A549 treated with CpdA at 1 μM for 4 hours (cell line): ENCODE measurements at places on chromosomes 3 and 15. TPM values are rescaled to one million over a fixed set of nuclear protein-coding genes. Genes with fewer than 3 reads are reported as not detected.

PSTPIP1 gene
- not detected in 5 replicates for total RNA-seq

MME gene
- total RNA-seq: not detected in 5 replicates

PLXNA1 gene
- total RNA-seq: 18.4 to 25.3 TPM (median 21.6 TPM) in 5 replicates

STRA6 gene
- 51.0 to 75.4 TPM (median 63.6 TPM) in 5 replicates for total RNA-seq

KIF7 gene
- 3.3 to 5.6 TPM (median 3.9 TPM) in 5 replicates for total RNA-seq

NRROS gene
- not detected in 5 replicates for total RNA-seq

EIF4E3 gene
- total RNA-seq: 3.0 to 3.8 TPM (median 3.4 TPM) in 5 replicates

MEGF11 gene
- 0.34 to 0.98 TPM (median 0.67 TPM) in 5 replicates for total RNA-seq

RAB27A gene
- 8.7 to 12.2 TPM (median 10.9 TPM) in 5 replicates for total RNA-seq

RNF111 gene
- 21.4 to 29.8 TPM (median 24.1 TPM) in 5 replicates for total RNA-seq

CTXND1 gene
- total RNA-seq: 0.01 TPM in 1 of 5 replicates, not detected in the others

ZIC4 gene
- total RNA-seq: not detected in 5 replicates

COL7A1 gene
- 152 to 242 TPM (median 215 TPM) in 5 replicates for total RNA-seq

AGBL1 gene
- not detected in 5 replicates for total RNA-seq

HTR3E gene
- total RNA-seq: not detected in 5 replicates

THAP10 gene
- total RNA-seq: 5.0 to 7.1 TPM (median 5.9 TPM) in 5 replicates

CLDND1 gene
- 40.5 to 67.3 TPM (median 58.8 TPM) in 5 replicates for total RNA-seq

SCAANT1 gene
- 0.48 TPM in 1 of 5 replicates, not detected in the others for total RNA-seq

EPHB3 gene
- total RNA-seq: 0.31 to 0.80 TPM (median 0.38 TPM) in 5 replicates

CYP19A1 gene
- 0.15 to 0.28 TPM (median 0.19 TPM) in 3 of 5 replicates, not detected in the others for total RNA-seq

HGD gene
- total RNA-seq: 12.7 to 18.2 TPM (median 15.7 TPM) in 5 replicates

KCNAB1 gene
- total RNA-seq: not detected in 5 replicates

ITIH4 gene
- total RNA-seq: 0.45 to 1.4 TPM (median 0.69 TPM) in 5 replicates

DAPK2 gene
- total RNA-seq: 2.4 to 4.3 TPM (median 3.6 TPM) in 5 replicates

FBXL22 gene
- total RNA-seq: 0.16 to 0.50 TPM (median 0.27 TPM) in 5 replicates

GOLGA6L7 gene
- total RNA-seq: not detected in 5 replicates

ANKRD63 gene
- 0.19 to 0.42 TPM (median 0.32 TPM) in 4 of 5 replicates, not detected in the other for total RNA-seq

CTXN2 gene
- 0.03 to 0.05 TPM (median 0.04 TPM) in 3 of 5 replicates, not detected in the others for total RNA-seq

BBX gene
- total RNA-seq: 13.2 to 26.8 TPM (median 19.0 TPM) in 5 replicates

CCDC54 gene
- not detected in 5 replicates for total RNA-seq

MRPL46 gene
- total RNA-seq: 55.7 to 68.9 TPM (median 62.7 TPM) in 5 replicates

THOC7 gene
- total RNA-seq: 57.9 to 69.6 TPM (median 61.3 TPM) in 5 replicates
